CD8-positive, alpha-beta T cell (primary cell): ENCODE measurements at places on chromosomes 16 and 17. TPM values are rescaled to one million over a fixed set of nuclear protein-coding genes. Genes with fewer than 3 reads are reported as not detected.

- DNase-seq: no peak
Measured at GRCh38 chr17:79043191-79043930, 19.4 kb downstream of the C1QTNF1 start.

GRCh38 chr16:30354423-30355143, 525 bp downstream of the CD2BP2 start:
- no peak for DNase-seq

GRCh38 chr17:27488231-27488630, 32.0 kb downstream of the KSR1 start:
- no peak for DNase-seq

GRCh38 chr17:12918142-12918541, 99.7 kb downstream of the ELAC2 start:
- no peak for DNase-seq

GRCh38 chr17:31935512-31935911, 1.3 kb upstream of the SUZ12 start:
- DNase-seq: no peak

- no peak for DNase-seq
Measured at GRCh38 chr16:84226026-84226425, 13.8 kb downstream of the KCNG4 start.

- no peak for DNase-seq
Measured at GRCh38 chr17:38748892-38749222, 721 bp upstream of the PCGF2 start.

- DNase-seq: no peak
Measured at GRCh38 chr17:45338023-45338781, 21.4 kb upstream of the MAP3K14 start.

DNA sequence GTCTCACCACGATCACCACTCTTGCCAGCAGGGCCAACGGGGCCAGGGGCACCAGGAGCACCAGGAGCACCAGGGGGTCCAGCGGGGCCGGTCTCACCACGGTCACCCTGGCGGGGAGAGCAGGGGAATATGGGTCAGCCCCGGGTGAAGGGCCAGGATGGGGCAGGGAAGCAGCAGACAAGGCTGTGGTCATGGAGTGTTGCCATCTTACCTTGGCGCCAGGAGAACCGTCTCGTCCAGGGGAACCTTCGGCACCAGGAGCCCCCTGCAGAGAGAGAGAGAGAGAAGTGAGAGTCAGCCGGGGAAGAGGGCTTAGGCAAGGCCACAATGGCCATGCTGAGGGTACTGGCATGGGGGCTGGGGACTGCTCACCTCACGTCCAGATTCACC, 12.9 kb downstream of the COL1A1 start:
- DNase-seq: no peak

- DNase-seq: no peak
Measured at GRCh38 chr16:83455716-83456115, 352.1 kb upstream of the HSBP1 start.

The CISD3 gene
- total RNA-seq: 3.5 TPM

The IQCK gene
- 2.1 TPM for total RNA-seq

The CDH5 gene
- not detected for total RNA-seq

The WDR45B gene
- total RNA-seq: 107 TPM

The TMC5 gene
- total RNA-seq: not detected

The CWC25 gene
- total RNA-seq: 80.3 TPM

The ANKS3 gene
- total RNA-seq: 8.6 TPM
